Stimulated activated CD4-positive, alpha-beta T cell treated with anti-CD3 and anti-CD28 coated beads, Interleukin-4, amount 100 ng/mL, for 24 hours (primary cell): ENCODE measurements at places on chromosomes 6 and 20.

DNA sequence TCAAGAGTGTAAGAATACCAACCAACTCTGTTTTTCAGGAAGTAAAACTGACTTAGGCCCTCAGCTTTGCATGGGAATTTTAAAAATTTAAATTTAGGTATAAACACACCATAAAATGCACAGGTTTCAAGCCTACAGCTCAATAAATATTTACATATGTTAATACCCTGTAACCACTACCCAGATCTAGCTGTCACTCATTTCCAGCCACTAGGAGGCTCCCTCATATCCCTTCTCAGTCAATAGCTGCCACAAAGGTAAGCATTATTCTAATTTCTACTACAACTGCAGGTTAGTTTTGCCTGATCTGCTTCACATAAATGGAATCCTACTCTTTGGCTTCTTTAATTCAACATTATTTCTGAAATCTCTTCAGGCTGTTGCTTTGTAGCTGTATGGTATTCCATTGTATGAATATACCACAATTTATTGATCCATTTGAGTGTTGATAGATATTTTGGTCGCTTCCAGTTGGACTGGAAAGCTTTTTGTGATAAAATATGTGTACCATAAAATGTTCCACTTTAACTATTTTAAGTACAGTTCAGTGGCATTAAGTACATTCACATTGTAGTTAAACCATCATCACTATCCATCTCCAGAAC is 32.5 kb upstream of the MEI4 start:
- no peak for DNase-seq

DNA sequence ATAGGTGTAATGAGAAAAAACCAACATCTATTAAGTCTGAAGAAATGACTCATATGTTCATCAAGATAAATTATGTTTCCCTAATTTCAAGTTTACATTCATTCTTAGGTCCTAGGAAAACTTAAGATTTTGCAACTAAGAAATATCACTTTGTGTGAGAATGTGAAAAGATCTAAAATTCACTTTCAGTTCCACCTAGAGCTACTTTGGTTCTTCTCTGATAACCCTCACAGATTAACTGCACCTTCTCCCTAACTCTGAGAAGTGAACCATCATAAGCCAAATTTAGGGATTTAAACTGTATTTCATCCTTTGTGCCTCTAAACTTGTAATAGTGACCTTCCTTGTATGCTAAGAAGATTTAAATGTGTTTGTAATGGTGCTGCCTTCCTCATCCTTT is 213.0 kb downstream of the FRK start:
- no peak for DNase-seq

- no peak for DNase-seq
Measured at GRCh38 chr20:33647603-33648395, 14.3 kb upstream of the C20orf144 start.

- no peak for DNase-seq
Measured at GRCh38 chr20:24789877-24790276, 159.2 kb upstream of the CST7 start.

- DNase-seq: no peak
Measured at GRCh38 chr6:111646942-111647341, 41.3 kb upstream of the TRAF3IP2 start.

DNA sequence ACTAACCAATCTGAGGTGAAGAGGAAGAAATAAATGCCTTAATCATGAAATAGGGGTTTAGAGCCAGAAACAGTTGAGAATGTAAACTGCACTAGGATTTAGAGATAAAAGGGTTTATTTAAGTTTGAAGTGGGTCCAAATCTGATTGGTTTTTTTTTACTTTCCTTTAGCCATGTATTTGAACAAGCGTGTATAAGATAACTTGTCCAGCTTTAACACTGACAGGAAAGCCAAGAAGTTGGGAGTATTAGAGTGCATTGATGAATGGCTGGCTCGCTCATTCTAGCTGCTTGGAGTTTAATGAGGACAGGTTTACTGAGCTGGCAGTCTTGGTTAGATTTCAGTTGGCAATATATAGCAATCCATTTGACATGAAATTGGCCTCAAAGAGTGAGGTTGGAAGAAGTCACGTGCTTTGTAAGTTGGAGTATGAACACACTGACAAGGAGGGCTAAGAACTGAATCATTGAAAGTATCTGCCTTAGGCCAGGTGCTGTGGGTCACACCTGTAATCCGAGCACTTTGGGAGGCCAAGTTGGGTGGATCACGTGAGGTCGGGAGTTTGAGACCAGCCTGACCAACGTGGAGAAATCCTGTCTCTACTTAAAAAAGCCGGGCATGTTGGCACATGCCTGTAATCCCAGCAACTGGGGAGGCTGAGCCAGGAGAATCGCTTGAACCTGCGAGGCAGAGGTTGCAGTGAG is 13.7 kb downstream of the SRSF3 start:
- DNase-seq: no peak

DNA sequence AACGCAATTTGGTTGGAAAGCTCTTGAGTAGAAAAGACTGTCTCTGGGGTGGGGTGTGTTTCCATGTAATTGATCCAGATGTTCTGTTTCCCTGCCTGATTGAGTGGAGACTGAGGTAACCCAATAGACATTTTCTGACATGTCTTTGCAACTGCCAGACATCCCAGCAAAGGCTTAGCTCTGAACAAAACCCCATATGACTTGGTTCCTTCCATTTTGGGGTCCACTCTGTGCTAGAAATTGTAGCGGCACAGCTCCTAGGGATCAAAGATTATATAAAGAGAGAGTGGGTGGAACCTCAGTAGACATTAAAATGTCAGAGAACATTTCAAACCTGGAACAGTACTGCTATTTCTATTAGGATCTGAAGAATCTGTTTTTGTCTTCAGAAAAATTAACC is 189.3 kb downstream of the EDN1 start:
- no peak for DNase-seq

DNA sequence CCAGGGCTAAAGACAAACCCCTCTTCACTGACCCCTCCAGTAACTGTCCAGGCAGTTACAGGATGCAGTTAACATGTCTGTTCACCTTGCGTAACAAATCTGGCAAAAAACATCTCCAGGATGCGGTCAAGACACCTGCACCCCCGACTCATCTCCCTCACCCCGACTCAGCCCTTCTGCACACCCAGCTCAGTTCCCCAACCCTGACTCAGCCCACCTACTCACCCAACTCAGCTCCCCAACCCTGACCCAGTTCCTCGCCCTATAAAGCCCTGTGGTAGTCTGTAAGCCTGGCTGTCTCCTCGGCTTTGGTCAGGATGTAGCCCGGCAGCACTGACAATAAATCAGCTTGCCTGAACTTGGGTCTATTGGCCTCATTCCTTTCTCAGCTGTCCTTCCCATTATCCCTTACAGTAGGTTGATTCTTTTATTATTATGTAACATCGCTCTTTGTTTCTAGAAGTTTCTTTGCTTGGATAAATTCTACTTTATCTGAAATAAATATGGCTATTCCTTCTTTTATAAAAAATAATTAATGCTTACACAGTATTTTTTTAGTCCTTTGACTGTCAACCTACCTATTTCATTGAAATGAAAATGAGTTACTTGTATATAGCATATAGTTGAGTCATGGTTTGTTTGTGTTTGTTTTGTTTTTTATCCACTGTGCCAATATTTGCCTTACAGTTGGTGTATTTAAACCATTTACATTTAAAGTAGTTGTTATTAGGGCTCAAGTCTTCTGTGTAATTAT is 12.9 kb upstream of the ADTRP start:
- DNase-seq: peak; percentile 22

DNA sequence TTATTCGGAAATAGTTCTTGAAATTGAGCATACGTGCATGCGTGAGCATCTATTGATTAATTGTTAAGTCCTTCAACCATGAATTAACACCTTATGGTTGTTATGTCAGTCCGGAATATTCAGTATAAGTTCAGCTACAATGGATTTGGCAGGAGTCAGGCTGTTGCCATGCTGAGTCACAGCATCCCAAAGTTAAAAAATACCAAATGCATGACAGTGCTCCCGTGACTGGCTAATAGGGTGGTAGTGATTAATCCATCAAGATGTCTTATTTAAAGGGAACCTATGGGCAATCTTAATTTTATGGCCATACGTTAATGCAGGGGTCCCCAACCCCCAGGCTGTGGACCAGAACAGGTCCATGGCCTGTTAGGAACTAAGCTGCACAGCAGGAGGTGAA is 10.5 kb downstream of the RAE1 start:
- no peak for DNase-seq

DNA sequence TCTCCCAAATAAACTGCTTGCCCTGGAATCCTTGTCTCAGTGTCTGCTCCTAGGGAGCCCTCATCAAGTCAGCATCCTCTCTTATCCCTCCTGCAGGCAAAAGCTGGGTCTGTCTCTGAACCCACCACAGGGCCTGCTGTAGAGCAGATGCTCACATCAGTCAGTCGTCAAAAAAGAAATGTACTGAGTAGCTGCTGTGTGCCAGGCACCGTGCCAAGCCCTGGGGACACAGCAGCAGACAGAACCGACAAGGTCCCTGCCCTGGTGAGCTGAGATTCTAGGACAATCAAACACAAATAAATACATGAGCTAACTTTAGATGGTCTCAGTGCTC is 68.5 kb downstream of the EYA2 start:
- DNase-seq: no peak

DNA sequence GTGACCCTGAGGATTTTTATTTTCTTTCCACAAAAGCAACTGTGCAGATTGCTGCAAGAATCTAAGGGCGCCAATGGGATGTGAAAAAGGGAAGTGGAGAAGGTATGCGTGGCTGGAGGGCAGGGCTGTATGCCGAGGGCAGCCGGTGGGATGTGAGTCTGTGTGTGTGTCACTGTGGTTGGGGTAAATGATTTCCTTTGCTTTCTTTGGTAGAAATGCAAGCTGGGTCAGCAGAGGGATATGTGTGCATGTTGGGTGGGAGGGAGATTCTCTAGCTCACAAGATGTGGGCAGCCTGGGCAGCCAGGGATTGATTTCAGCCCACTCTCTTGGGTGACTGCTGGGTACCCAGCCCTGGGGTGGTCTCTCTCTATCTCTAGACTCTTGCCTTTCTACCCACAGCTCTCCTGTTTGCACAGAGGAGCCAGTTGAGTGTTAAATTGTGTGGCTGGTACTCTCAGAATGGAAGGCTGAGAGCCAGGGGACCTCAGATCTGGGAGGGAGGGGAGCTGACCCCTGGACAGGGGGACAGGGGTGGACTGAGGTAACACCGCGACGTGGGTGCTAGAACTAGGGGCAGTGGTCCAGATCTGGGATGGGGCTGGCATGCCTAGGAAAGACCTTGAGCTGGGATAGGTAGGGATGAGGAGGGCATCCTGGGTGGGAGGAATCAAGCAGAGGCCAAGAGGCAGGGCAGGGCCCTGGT is 136.8 kb upstream of the RNF24 start:
- DNase-seq: no peak

- DNase-seq: no peak
Measured at GRCh38 chr20:25036331-25036936, 21.5 kb downstream of the ACSS1 start.

DNA sequence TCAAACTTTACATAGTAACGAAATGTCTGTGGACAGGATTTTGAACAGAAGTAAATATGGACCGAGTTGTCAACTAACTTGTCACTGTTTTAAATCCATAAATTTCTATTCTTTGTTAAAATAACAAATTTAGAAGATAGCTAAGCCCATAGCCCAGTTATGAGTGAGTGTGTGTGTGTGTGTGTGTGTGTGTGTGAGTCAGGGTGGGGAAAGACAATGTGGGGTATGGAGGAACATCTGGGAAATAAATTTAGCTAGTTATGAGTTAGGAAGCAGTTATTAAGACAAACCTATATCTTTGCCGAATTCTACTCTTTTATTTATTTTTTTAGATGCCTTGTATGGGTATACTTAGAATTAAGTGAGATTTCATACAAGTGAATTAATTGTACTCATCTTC is 9.0 kb downstream of the TPBG start:
- DNase-seq: no peak

- DNase-seq: no peak
Measured at GRCh38 chr6:106671651-106672050, 42.3 kb downstream of the QRSL1 start.

- no peak for DNase-seq
Measured at GRCh38 chr6:56364431-56364826, 117.0 kb upstream of the COL21A1 start.

GRCh38 chr20:40887105-40887504 is 141.5 kb upstream of the TOP1 start:
- no peak for DNase-seq

DNA sequence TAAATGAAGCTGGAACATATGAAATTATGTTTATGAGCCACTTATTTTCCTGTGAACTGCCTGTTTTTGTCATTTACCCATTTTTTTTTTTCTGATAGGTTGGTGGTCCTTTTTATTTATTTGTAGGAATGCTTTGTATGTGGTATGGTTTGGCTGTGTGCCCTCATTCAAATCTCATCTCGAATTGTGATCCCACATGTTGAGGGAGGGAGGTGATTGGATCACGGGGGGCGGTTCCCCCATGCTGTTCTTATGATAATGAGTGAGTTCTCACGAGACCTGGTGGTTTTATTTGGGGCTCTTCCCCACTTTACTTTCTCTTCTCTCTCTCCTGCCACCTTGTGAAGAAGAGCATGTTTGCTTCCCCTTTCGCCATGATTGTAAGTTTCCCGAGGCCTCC is 77.3 kb downstream of the CDH26 start:
- DNase-seq: no peak

- DNase-seq: no peak
Measured at GRCh38 chr6:167906899-167907298, 80.2 kb downstream of the AFDN start.

GRCh38 chr6:50978380-50979170 is 159.9 kb downstream of the TFAP2B start:
- no peak for DNase-seq

- DNase-seq: no peak
Measured at GRCh38 chr6:35363293-35363750, 21.0 kb downstream of the PPARD start.

DNA sequence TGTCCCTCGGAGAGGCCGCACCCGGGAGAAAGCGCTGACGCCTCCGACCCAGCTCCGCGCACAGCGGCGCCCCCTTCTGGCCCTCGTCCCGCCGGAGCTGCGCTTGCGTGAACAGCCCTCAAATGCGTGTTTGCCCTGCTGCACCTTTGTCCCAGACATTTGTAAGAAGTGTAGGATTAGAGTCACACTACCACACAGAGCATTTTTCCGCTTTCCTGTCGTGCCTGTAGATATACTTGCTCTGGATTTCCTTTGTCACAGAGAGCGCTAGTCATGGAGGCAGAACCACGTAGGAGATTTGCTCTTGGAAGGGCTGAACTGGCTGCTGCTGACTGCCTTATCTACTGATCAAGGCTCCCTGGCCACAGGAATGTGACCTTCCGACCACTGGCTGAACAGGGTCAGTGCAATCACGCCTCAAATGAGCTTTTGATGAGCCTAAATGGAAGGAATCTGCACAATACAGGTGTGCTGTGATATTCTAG is 62.3 kb downstream of the PAX1 start:
- DNase-seq: no peak

DNA sequence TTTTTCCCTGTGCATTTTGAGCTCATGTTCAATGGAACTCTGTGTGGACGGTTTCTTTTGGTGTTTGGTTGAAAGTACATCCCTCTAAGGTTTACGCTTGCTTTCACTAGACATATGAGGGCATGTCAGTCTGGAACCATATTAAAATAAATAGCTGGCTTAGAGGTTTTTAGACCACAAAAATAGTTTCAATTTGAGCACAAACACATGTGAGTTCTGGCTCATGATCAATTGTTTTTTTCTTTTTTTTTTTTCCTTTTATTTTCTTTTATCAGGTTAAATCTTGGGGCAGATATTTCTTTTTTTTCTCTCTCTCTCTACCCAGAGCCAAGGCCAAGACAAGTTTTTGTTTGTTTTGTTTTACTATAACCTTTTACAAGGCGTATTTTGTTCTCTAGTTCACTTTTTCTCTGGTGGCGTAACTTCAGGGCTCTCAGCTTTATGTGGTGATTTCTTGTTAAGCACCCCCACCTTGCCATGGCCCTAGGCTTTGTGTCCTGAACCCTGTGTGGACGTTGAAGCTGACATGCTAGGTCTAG is 92.9 kb downstream of the SHLD1 start:
- no peak for DNase-seq

GRCh38 chr20:60170116-60170515 is 211.9 kb downstream of the CDH26 start:
- DNase-seq: no peak
